Activated CD4-positive, alpha-beta T cell treated with anti-CD3 and anti-CD28 coated beads, Interleukin-2, amount 50 U/mL, for 24 hours (primary cell): ENCODE measurements at places on chromosomes 6 and 20.
A peak's percentile ranks its signal among the peaks of the same experiment; 100 is the strongest.

- no peak for DNase-seq
Measured at GRCh38 chr20:38125157-38126056, 39.7 kb downstream of the TGM2 start.

DNA sequence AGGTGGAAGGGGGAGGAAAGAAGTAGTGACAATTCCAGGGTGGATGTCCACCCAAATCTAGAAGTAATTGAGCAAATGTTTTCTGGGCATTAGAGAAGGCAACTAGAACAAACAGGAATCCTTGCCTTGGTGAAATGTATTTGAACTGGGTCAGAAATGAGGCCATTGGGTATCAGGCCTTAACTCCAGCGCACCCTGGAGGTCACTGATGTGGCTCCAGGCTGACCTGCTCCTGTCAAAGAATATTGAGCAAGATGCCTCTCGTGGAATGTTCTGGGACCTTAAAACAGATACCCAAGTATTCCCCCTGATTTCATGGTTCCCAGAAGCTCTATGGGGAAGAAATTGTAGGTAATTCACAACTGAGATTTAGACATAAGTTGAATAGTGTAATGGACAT is 6.9 kb downstream of the HLA-DPB1 start:
- DNase-seq: no peak

GRCh38 chr6:158220786-158221442 is 52.8 kb downstream of the GTF2H5 start:
- DNase-seq: peak; percentile 66

GRCh38 chr6:38270367-38270766 is 369.4 kb downstream of the BTBD9 start:
- DNase-seq: no peak

GRCh38 chr6:110566346-110567125 is 90.1 kb upstream of the SLC22A16 start:
- DNase-seq: no peak

GRCh38 chr6:29230666-29231065 is 60.0 kb downstream of the OR2J2 start:
- no peak for DNase-seq

- DNase-seq: no peak
Measured at GRCh38 chr6:40743226-40743625, 156.1 kb upstream of the LRFN2 start.

DNA sequence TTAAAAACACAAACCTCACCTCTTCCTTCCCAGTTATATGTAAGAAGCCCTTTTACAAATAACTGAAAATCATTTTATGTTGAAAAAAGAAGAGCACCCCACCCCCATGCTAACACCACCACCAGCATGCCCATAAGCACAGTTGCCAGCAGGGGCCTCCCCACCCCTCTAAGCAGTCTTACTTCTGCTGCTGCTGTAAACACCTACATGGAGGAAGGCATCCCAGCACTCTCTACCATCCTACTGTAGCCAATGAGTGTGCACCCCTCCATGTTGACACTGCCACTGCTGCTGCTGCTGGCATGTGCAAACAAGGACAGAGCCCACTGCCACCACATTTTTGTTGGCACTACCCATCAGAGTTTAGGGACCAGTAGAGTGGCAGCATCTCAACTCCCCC is 49.6 kb upstream of the PHIP start:
- DNase-seq: no peak

DNA sequence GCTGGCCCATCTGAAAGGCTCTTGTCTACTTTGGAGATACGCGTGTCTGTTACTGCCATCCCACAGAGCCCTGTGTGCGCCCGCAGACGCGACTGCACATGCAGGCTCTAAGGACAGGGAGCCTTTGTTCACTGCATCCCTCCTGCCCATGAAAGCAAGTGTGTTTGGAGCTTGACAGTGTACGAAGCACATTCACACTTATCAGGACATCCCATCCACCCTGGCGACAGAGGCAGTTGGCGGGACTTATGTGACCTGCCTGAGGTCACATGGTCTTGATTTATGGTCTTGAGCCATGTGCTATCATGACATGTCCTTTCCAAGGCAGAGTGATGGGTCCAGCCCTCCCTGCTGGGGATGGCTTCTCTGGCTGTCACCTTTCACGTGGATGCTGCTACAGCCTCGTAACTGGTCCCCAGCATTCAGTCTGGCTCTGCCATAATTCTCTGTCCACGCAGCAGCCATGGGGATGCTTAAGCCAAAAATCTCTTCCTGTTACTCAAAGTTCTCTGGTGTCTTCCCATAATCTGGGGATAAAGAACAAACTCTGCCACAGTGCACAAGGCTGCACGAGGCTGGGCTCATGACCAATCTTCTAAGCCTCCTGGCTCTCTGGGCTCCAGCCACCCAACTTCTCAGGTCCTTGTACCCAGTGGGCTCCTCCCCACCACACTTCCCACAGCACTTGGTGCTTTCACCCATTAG is 36.3 kb upstream of the FAM83D start:
- no peak for DNase-seq

- DNase-seq: no peak
Measured at GRCh38 chr20:38805958-38806854, 709 bp downstream of the PPP1R16B start.

DNA sequence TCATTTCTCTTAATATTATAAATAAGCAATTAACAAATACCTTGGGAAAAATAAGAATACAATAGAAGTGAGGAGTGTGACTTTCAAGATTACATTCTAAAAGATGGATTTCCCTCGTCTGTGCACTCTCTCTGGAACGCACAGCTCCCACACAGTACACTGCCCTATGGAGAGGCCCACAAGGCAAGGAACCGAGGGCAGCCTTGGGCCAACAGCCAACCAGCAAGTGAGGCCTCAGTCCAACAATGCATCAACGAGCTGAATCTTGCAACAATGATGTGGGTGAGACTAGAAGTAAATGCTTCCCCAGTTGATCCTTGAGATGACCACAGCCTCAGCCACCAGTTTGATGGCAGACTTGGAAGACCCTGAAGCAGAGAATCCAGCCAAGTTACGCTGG is 34.5 kb upstream of the AVP start:
- no peak for DNase-seq

GRCh38 chr6:107132330-107132954 is 17.1 kb upstream of the BEND3 start:
- no peak for DNase-seq

DNA sequence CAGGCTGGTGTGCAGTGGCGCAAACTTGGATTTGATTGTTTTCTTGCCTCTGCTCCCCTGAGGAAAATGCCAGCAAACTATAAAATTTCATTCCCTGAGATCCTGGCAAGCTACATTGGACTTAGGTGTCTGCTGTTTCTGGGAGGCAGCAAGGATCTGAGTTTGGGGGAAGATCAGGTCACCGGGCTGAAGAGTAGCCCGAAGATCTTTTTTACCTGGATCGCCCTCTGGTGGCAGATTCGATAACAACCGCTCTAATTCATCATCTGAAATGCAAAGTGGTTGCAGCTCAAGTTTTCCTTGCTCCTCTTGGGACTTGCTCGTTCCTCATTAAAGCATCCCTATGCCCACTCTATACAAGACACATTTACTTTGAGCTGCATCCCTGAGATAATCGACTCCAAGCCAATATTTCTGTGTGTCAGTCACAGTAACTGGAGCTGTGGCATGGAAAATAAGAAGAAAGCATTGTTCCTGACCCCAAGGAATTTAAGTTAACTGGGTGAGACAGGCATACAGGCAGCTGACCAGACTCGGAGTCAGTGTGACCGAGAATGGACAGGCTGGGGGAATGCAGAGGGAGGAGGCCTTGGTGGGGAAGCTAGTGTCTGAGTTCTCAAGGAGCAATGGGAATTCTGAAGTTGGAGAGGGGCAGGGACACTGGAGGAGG is 131.8 kb upstream of the PROKR2 start:
- peak; percentile 38 for DNase-seq

GRCh38 chr20:33789109-33789857 is 21.9 kb upstream of the CHMP4B start:
- no peak for DNase-seq

DNA sequence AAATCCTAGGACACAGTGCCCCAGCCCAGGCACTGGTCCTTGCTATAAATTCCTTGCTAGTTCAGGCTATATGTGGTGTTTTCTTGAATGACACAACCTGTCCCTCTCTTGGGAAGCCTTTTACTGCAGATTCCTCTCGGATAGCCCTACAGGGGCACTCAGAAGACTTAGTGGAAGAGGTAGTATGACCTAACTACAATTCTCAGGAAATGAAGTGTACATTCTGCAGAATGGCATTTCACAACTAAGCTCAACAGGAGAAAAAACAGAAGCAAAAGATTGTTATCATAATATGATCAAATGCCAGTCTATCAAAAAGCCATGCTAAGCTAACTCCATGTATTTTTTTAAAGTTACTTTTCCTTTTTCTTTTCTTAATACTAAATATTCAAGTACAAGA is 66.3 kb upstream of the FBXL4 start:
- DNase-seq: no peak

DNA sequence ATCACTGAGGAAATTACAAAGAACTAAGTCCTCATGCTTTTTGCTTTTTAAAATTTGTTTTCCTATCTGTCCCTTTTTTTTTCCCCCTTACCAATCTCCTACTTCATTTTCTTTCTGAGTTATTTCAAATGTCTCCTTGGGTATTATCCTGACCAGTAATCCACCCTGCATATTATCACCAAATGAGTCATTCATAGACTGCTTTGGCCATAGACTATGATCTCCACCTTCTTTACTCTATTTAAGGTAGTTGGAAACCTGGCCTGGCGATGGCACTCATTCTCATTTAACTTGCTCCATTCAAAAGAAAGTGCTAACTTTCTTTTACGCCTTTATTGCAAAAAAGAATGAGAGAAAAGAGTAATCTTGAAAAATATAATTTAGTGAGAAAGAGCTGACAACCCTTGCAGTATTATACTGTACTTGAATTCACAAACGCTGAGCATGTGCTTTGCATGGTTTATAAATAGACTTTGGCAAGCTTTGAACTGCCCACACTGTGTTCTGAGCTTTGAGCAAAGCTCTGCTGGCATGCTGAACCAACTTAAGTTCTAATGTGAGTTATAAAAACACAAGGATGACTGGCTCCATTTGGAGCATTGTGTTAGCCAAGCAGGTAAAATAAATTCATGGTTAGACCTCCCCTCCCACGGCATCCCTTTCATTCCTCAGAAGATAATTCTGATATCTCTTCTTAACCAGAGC is 198.9 kb downstream of the NKAIN2 start:
- no peak for DNase-seq

DNA sequence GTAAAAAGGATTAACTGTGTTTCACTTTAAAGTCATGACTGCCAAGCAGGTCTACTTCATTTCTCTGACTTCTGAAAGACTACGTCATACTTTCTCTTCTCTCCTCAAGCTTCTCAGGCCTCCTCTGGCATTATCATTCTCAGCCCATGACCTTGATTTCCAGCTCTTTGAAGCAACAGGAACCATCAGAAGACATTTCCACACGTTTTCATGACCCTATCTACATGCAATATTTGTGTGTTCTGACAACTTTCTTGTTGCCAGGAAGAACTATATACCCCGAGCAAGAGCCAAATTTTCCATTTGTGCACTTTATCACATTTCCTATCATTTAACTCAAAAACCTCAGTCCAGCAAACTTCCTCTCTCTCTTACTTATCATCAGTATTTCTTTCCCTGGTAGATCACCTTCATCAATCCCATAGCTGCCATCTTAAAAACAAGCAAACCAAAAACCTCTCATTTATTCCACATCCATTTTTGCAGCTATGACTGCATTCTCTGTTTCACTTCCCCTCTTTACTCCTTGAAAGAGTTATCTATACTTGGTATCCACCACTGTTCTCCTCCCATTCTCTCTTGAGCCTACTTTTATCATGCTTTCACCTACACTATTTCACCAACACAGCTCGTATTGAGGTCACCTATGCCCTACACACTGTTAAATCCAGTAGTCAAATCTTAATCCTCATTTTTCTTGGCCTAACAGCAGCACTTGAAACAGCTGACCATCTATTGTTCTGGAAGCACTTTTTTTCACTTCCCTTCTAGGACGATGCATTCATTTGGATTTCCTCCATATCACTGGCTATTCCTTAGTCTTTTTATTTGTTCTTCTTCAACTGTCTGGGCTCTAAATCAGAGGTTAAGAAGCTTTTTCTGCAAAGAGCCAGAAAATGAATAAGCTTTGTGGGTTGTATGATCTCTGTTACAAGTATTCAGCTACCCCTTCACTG is 47.1 kb downstream of the STX7 start:
- DNase-seq: no peak

- DNase-seq: no peak
Measured at GRCh38 chr6:15955484-15955883, 173.4 kb upstream of the MYLIP start.

GRCh38 chr6:142653710-142654420 is 291.1 kb downstream of the HIVEP2 start:
- no peak for DNase-seq

- DNase-seq: no peak
Measured at GRCh38 chr20:34579191-34579978, 20.9 kb downstream of the MAP1LC3A start.

- no peak for DNase-seq
Measured at GRCh38 chr20:7657569-7657968, 282.7 kb downstream of the HAO1 start.

DNA sequence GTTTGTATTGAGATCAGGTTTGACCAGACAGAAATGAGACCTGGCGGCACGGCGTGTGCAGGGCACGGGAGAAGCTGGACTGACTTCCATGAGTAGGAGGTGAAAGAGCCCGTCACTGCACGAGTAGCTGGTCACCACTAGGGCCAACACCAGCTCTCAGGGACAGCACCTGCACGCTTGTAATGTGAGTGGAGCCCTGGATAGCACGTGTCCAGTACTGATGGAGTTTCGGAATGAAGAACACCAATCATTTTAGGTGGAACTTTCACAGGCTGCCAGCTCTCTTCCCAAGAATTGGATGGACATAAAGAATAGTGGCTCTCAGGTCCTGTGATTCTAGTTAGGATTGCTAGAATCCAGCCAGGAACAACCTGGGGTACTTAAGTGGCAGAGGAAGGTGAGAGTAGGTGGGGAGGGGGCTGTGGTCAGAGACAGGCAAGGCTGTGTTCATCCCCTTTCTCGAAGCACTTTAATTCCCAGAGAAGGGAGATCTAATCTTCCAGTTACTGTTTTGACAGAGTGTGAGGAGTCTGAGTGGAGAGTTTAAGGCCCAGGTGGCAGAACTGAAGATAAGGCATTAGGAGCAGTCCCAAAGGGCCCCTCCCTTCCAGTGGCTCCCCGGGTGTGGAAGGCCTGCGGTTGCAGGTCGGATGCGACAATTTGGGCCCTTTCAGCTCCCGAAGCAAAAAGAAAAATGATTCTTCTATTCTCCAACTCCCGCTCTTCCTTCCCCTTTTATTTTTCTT is 314.8 kb downstream of the QKI start:
- DNase-seq: no peak

DNA sequence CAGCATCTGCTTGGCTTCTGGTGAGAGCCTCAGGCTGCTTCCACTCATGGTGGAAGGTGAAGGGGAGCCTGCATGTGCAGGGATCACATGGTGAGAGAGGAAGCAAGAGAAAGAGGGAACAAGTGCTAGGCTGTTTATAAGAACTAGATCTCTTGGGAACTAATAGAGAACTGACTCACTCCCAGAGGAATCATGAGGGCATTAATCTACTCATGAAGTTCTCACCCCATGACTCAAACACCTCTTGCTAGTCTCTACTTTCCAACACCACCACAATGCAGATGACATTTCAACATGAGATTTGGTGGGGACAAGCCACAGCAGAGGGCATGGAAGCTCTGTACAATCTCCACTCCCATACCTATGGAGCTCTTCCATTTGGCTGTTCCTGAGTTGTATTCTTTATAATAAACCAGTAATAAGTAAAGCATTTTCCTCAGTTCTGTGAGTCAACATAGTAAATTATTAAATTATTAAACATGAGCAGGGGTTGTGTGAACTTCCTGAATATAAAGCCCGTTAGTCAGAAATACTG is 524.1 kb upstream of the NRSN1 start:
- DNase-seq: no peak

- no peak for DNase-seq
Measured at GRCh38 chr6:2108700-2109306, 136.6 kb downstream of the GMDS start.
